ENCODE measurements at places on chromosomes 16 and 17. TPM values are rescaled to one million over a fixed set of nuclear protein-coding genes. Genes with fewer than 3 reads are reported as not detected.

The KCNH6 gene
- not detected for polyA plus RNA-seq

The STX1B gene
- 1.6 TPM for polyA plus RNA-seq

The THAP11 gene
- 17.9 TPM for polyA plus RNA-seq

The KLHL10 gene
- 0.39 TPM for polyA plus RNA-seq

The FGF11 gene
- 5.6 TPM for polyA plus RNA-seq

The MT1F gene
- 11.0 TPM for polyA plus RNA-seq
